ENCODE measurements at places on chromosomes 2 and 18. TPM values are rescaled to one million over a fixed set of nuclear protein-coding genes. Genes with fewer than 3 reads are reported as not detected.

- DNase-seq: no peak
- no peaks in the 10 kb centered on the region for H3K36me3 ChIP-seq
- H3K27ac ChIP-seq: no peak overlapping the region
- peaks cover 44% of the 10 kb centered on the region for H3K4me1 ChIP-seq
- H3K27me3 ChIP-seq: no peaks in the 10 kb centered on the region
- no peak overlapping the region for H3K4me3 ChIP-seq
Observed at GRCh38 chr18:59909289-59910036, 9.7 kb downstream of the PMAIP1 start.

GRCh38 chr2:173149491-173149890, 73.8 kb downstream of the MAP3K20 start:
- DNase-seq: no peak
- H3K4me1 ChIP-seq: no peaks in the 10 kb centered on the region
- no peaks in the 10 kb centered on the region for H3K27me3 ChIP-seq
- H3K27ac ChIP-seq: no peak overlapping the region

DNA sequence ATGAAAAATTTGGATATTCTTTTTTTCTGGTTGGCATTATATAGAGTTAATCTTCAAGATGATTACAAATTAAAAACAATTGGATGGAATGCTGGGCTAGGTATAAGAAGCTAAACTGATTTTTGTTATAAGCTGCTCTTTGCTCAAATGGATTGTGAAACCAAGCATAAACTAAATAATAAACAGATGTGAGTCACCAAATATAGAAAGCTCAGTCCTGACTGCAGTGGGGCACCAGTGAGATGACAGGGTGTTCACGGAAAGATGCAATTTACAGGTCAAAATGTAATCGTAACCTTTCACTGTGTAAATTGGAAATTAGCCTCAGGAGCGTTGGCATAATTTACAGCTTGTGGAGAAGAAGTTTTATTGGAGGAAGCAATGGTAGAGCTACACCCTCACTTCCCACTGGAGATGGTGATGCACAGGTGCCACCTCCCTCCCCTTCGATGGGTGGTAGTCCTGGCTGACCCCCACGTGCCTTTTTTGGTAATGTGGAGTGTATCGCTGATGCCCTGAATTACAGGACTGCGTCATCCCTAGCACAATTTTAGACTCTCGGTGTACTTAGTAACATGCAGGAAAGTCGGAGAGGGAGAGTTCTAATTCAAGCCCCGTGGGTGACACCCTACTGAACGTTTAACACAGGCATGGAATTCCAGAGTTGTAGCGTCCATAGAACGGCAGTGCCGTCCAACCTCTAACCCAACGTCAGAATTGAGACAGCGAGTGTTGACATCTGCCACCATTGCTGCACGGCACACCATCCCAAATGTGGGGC, 73.9 kb upstream of the NFATC1 start:
- no peaks in the 10 kb centered on the region for H3K27me3 ChIP-seq
- no peak for DNase-seq
- H3K4me1 ChIP-seq: no peaks in the 10 kb centered on the region
- peaks cover 8% of the 10 kb centered on the region for H3K36me3 ChIP-seq

DNA sequence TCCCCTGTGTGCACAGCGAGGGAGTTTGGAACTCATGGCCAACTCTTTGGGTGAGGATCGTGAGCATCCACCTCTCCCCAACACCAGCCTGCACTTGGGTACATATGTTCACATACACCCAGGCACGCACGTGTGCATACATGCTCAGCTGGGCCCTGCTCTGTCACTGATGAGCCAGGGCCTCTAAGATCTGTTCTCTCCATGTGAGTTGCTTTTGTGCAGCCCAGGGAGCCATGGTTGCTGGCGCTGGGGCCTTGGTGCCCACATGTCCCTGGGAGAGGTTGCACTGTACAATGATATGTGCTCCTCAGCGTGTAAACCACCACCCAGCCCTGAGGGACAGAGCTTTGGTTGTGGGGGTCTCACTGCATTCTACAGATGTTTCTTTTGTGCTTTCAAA, 44.1 kb downstream of the KLHL29 start:
- no peaks in the 10 kb centered on the region for H3K27me3 ChIP-seq
- H3K4me3 ChIP-seq: no peak overlapping the region
- no peaks in the 10 kb centered on the region for H3K4me1 ChIP-seq
- no peak for DNase-seq

The SKOR2 gene
- not detected for polyA plus RNA-seq

- H3K4me3 ChIP-seq: no peak overlapping the region
- H3K27me3 ChIP-seq: no peaks in the 10 kb centered on the region
- no peak for DNase-seq
- H3K36me3 ChIP-seq: peaks cover 14% of the 10 kb centered on the region
- no peak overlapping the region for H3K27ac ChIP-seq
Observed at GRCh38 chr2:9877726-9878125, 34.5 kb downstream of the TAF1B start.

The SLC14A1 gene
- 3.4 TPM for polyA plus RNA-seq

- no peaks in the 10 kb centered on the region for H3K36me3 ChIP-seq
- no peak for DNase-seq
- H3K27ac ChIP-seq: no peak overlapping the region
- no peaks in the 10 kb centered on the region for H3K27me3 ChIP-seq
- no peaks in the 10 kb centered on the region for H3K4me1 ChIP-seq
- H3K4me3 ChIP-seq: no peak overlapping the region
Observed at GRCh38 chr2:138071720-138072719, 107.7 kb downstream of the HNMT start.

DNA sequence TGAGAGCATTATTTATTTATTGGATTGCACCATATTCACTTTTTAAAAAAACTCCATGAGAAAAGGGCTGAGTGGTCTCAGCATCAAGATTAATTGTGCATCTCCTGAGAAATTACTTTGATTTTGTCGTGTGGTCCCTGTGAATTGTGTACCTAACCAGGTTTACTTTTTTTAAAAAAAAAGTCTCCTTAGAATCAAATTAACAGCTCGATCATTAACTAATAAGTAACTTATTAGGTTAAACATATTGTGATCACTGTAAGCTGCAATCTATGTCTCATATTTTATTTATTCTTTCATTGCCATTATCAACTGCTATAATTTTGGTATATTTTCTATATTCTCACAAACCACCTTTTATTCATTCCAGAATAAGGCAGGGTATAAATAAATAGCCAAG, 318.2 kb downstream of the ADCYAP1 start:
- no peak overlapping the region for H3K4me3 ChIP-seq
- no peak for DNase-seq
- no peaks in the 10 kb centered on the region for H3K36me3 ChIP-seq
- H3K4me1 ChIP-seq: no peaks in the 10 kb centered on the region
- no peak overlapping the region for H3K27ac ChIP-seq

All from B cell (primary cell).